Brain microvascular endothelial cell (primary cell): ENCODE measurements at places on chromosomes 13 and 19.

GRCh38 chr13:43816401-43816889 is 29.7 kb upstream of the ENOX1 start:
- no peak for DNase-seq

DNA sequence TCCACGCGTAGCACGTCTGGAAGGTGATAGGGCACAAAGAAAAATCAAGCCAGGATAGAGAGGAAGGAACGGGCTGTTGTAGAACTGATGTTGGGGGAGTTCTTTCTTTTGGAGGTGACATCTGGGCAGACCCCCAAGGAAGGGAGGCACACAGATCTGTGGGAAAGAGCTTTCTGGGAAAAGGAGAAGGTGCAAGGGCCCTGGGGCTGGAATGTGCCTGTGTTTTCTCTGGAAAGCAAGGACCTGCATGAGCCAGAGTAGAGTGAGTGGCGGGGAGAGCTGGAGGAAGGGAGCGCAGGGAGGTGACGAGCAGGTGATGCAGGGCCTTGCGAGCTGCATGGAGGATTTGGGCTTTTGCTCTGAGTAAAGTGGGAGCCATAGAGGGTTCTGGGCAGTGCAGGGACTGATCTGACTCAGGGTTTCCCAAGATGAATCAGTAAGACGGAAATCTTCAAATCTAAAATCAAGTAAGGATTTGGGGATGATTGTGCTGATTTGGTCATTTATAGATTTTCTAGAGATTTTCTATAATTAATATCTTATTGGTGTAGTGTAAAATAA is 30.8 kb downstream of the SMARCA4 start:
- no peak for DNase-seq

DNA sequence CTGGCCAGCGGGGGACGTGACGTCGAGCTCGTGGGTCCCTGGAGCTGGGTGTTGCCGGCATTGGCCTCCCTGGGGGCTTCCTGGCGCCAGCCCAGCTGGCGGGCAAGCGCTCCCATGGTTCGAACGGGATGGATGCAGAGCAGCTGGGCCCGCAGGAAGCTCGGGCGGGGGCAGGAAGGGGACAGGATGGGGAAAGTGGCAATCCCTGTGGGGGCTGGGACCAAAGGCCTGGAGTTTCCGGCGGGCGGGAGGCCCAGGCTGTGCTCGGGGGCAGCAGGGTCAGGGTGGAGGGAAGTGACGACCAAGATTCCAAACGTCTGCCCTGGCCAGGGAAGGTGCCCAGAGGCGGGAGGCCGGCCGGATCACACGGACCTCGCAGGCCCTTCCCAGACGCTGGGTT is 19.3 kb downstream of the PALM start:
- DNase-seq = no peak

DNA sequence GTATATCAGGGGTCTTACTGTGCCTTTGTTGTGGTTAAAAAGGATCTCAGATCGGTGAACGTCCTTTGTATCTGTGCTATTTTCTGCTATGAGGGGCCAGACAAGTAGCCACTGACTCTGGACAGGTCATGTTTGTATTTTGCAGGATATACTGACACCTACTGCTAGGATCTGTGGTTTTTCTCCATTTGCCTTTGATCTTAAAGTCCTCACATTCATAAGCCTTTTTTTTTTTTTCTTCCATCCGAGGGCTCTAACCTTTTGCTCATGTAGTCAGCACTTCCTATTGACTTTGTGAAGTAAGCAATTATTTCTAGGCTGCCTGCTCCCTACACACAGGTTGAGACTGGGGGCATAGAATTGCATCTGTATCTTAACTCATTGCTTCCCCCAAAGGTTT is 106.2 kb downstream of the SLITRK5 start:
- DNase-seq = no peak

DNA sequence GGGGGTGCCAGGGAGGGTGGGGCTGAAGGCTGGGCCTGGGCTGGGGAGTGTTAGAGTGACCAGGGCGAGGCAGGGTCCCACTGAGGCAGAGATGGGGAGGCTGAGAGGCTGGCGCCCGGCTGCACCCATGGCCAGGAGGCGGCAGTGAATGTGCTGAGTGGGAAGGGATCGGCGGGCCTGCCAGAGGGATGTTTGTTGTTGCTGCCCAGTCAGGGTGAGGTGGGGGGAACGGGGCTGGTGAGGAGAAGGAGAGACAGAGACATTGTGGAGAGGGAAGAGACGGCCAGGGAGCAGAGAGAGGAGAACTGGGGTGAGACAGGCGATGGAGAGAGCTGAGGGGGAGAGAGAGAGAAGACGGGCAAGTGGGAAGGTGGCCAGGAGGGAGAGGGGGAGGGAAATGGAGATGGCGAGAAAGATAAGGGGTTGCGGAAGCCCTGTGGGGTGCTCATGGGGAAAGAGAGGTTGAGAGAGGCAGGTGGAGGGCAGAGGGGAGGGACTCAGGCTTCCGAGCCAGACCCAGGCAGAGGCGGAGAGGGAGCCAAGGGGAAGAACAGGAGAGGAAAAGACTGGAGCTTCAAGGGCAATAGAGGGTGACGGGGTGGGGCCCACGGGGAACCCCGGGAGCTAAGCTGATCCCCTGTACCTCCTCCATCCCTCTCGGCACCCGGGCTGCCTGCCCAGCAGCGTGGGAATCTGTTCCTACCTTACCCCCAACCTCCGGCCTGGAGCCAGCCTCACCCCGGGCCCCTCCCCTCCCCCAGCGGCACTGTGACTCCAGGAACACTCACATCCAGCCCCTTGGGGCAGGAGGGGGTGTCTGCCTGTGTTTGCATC is 690 bp upstream of the B3GNT8 start:
- DNase-seq = no peak

- DNase-seq = peak; percentile 85
These were observed 13.9 kb upstream of the CACNG6 start for GRCh38 chr19:53977429-53977990.

DNA sequence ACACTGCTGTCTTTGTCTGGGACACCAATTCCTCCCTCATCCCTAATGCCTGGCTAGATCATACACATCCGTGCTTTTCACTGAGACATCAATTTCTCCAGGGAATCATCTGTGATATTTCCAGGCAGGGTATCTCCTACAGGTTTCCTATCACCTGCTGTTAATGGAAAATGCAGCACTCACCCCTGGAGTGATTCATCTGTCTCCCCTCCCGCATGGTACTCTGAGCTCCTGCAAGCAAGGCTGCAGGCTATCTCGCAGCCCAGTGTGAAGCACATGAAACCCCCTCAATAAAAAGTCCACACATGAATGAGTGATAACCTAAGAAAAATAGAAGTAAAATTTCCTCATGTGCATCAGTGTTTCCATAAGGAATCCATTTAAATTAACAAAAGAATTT is 38.5 kb downstream of the SERTM1 start:
- DNase-seq = no peak

DNA sequence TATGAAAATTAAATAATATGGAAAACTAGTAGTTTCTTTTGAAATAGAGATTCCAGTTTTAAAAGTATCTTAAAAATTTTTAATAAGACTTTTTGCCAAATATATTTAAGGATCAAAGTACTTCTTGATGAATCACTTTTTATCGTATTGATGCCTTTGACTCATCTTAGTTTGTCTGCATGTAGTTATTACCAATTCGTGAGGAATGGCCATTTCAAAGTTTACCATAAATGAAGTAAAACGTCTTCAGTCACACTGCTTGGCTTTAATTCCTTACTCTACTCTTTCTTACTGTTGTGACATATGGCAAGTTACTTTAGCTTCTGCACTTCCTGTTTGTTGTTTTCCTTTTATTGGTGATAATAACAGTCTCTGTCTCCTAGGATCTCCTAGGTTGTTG is 38.3 kb downstream of the NDFIP2 start:
- no peak for DNase-seq

- no peak for DNase-seq
These were observed 11.6 kb upstream of the RAP2A start for GRCh38 chr13:97422118-97423054.

- DNase-seq = no peak
These were observed 168.3 kb downstream of the PCDH20 start for GRCh38 chr13:61247149-61247936.

DNA sequence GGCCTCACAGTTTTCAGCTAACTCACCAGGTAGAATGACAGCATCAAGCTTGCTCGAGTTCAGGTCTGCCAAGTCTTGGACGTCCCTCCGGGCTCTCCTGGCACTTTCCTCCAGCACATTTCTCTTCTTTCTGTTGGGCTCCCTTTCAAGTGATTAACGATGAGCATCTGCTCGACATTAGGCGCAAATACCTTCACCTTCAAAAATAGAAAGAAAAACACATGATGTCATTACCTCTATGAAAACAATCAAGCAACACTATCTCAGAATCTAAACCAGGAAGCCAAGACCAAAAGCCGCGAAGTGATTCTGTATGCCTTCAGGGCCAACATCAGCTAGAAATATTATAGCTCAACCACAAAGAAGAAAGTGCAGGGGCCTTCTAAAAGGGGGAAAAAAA is 15.4 kb upstream of the CLN5 start:
- DNase-seq = peak; percentile 36

- peak; percentile 55 for DNase-seq
These were observed 55.1 kb downstream of the GPR180 start for GRCh38 chr13:94656766-94657165.

DNA sequence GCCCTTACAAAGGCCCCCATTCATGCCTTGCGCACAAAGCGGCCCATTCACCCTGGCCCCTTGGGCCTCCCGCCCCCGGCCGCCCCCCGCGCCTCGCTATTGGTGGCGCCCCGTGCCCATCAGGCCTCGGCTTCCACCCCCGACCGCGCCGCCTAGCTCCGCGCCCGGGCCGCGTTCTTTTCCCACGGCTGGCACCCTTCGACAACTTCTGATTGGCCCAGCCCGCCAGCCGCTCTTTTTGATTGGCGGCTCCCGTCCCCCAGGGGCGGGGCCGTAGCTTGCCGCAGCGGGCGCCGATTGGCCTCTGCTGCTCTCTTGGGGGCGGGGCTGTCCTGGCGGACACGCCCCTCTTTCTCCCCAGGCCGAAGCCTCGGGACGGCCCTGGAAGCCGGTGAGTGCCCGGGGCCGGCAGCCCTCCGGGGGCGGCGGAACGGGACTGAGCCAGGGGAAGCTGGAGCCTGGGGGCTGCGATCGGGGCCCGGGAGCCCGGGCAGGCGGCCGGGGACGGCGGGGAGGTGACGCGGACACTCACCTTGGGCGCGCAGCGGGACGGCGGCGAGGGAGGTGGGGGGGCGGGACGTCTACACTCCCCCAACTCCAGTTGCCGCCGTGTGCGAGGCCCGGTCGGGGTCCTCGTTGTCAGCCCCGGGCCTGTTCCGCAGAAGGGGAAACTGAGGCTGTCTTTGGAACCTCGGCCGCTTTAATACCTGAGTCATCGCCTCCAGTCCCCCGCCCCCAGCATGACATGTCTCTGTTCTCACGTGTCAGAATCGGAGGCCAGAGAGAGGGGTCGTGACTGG is at the start of gene MYH14:
Gene MYH14 (plus strand): TSS at position 342 of the 800 bp plus-strand sequence. CDS start 6,744 bp downstream, outside the sequence.
- peak; percentile 4 for DNase-seq

DNA sequence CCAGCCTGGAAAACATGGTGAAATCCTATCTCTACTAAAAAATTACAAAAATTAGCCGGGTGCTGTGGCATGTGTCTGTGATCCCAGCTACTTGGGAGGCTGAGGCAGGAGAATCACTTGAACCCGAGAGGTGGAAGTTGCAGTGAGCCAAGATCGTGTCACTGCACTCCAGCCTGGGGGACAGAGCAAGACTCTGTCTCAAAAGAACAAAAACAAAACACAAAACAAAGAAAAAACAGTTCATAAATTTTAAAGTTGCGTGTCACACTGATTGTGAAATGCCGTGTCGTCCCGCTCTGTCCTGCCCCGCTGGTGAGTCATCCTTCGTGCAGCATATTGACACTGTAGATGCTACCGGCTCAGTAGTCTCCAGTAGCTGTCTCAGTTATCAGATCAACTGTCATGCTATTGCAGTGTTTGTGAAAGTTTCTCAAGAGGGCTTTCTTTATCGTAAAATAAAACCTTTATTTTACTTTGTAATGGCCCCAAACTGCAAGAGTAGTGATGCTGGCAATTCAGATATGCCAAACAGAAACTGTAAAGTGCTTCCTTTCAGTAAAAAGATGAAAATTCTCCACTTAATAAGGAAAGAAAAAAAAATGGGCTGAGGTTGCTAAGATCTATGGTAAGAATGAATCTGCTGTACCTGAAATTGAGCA is 36.4 kb upstream of the IGFL1 start:
- DNase-seq = peak; percentile 79

- peak; percentile 59 for DNase-seq
These were observed 20.2 kb upstream of the CD70 start for GRCh38 chr19:6610934-6611852.

DNA sequence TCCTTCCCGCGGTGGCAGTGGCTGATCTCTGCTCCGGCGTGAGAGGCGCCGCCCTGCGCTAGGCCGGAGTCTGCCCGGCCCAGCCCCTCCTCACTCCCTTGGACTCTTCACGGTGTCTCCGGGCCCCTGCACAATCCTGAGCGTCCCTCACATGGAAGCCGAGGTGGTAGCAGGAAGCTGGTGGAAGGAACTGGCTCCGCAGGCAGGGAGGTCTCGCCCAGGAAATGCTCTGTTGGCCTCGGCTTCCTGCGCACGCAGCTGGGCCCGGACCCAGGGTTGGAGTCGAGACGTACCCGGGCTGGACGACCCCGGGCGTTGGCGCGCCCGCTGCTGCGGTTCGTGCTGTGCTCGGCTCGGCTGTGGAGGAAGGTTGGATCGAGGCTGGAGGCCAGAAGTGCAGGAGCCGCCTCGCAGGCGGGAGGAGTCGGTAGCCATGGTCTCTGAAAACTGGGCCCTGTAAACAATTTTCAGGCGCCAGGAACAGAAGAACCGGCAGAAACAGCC is 46.3 kb downstream of the ZNF724 start:
- no peak for DNase-seq

GRCh38 chr19:20513189-20513904 is 52.2 kb downstream of the ZNF737 start:
- no peak for DNase-seq

- no peak for DNase-seq
These were observed 63.1 kb downstream of the ZNF100 start for GRCh38 chr19:21704320-21704719.

DNA sequence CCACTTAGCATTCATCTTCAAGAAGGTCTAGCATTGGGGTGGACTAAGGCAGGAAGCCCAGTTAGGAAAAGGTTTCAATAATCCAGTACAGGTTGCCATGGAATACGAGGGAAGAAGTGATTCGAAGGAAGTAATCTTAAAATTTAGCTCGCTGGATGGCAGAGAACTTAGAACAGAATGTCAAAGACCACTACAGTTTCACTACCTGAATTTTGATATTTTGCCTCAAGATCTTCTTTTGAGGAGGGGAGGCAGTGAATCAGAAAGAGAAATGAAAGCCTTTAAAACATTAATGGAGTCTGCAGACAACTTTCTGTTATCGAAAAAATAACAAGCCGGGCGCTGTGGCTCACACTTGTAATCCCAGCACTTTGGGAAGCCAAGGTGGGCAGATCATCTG is 7.0 kb upstream of the RAB8A start:
- DNase-seq = no peak
